ENCODE measurements at places on chromosomes 3 and 15. TPM values are rescaled to one million over a fixed set of nuclear protein-coding genes. Genes with fewer than 3 reads are reported as not detected.

LYZL4 gene
- polyA plus RNA-seq, result not detected

FAM174B gene
- 9.8 TPM for polyA plus RNA-seq

PROK2 gene
- not detected for polyA plus RNA-seq

REC114 gene
- polyA plus RNA-seq, result not detected

CACNA1D gene
- polyA plus RNA-seq, result 3.7 TPM

IL20RB gene
- polyA plus RNA-seq, result not detected

GRCh38 chr3:81726735-81727134 is 34.7 kb downstream of the GBE1 start:
- no peak for DNase-seq

GRCh38 chr3:129122412-129123011 is 908 bp upstream of the RAB43 start:
- peak; percentile 40 for DNase-seq

DNA sequence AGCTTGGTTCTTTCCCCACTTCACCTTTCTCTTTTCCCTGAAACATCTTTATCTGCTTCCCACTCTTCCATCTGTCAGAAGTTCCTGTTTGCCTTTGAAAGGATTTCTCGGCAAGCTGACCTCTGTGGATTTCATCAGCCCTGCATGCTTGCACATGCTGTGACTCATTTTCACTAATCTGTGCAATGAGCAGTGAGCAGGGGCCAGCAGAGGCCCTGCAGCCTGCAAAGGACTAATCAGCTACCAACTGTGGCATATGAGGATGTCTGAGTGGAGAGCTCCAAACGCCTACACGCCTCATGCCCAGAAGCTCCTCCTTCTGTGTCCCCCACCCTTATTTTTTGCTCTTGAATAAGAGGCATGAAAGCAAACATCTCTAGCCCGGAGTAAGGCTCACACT is 333.0 kb upstream of the SEMA6D start:
- DNase-seq, result no peak

GRCh38 chr3:164641071-164641470 is 437.2 kb downstream of the SI start:
- no peak for DNase-seq

- peak; percentile 44 for DNase-seq
These were observed 6.1 kb upstream of the LRRC15 start for GRCh38 chr3:194375473-194376240.

GRCh38 chr3:192303235-192303634 is 424.1 kb downstream of the FGF12 start:
- no peak for DNase-seq

GRCh38 chr15:72163719-72164118 is 33.9 kb downstream of the GRAMD2A start:
- DNase-seq, result no peak

- no peak for DNase-seq
These were observed 56.9 kb upstream of the NR2C2 start for GRCh38 chr3:14890476-14890875.

DNA sequence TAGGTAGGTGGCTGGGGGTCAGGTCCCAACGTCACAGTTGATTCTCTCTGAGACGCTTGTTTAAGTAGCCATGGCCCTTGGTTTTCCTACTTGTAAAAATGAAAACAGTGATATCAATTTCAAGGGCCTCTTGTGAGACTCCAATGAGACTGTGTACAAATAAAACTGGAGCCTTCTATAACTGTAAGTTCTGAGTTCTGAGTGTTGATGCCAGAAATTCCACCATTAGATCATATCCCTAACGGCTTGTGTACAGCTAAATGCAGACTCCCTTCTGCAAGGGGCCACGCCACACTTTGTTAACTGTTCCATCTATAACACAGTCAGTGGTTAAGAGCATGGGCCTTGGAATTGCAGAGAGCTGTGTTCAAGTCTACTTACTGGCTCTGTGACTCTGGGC is 267.3 kb downstream of the TLE3 start:
- no peak for DNase-seq
